ENCODE measurements at places on chromosomes 11 and 22.

- no peak for DNase-seq
Observed at GRCh38 chr11:31089117-31089516, 280.4 kb downstream of the DCDC1 start.

- no peak for DNase-seq
Observed at GRCh38 chr11:15651033-15651432, 536.3 kb downstream of the INSC start.

GRCh38 chr11:70644343-70645060, 246.2 kb downstream of the CTTN start:
- no peak for DNase-seq

DNA sequence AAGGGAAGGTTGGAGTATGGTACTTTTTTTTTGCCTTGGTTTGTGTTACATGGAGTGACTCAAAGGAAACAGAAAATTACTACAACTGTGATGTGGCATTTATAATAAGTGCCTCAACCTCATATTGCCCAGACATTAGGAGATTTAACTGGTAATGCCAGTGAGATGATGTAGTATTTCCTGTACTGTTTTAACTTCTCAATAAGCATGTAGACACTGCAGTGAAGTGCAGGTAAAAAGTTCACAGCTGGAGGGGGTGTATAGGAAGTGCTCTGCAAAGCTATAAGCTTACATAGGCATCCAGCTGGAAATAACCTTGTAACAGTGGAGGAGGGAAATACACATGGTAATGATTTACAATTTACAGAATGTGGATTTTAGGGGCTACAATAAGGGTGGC, 138.2 kb upstream of the MTMR2 start:
- peak; percentile 18 for DNase-seq

DNA sequence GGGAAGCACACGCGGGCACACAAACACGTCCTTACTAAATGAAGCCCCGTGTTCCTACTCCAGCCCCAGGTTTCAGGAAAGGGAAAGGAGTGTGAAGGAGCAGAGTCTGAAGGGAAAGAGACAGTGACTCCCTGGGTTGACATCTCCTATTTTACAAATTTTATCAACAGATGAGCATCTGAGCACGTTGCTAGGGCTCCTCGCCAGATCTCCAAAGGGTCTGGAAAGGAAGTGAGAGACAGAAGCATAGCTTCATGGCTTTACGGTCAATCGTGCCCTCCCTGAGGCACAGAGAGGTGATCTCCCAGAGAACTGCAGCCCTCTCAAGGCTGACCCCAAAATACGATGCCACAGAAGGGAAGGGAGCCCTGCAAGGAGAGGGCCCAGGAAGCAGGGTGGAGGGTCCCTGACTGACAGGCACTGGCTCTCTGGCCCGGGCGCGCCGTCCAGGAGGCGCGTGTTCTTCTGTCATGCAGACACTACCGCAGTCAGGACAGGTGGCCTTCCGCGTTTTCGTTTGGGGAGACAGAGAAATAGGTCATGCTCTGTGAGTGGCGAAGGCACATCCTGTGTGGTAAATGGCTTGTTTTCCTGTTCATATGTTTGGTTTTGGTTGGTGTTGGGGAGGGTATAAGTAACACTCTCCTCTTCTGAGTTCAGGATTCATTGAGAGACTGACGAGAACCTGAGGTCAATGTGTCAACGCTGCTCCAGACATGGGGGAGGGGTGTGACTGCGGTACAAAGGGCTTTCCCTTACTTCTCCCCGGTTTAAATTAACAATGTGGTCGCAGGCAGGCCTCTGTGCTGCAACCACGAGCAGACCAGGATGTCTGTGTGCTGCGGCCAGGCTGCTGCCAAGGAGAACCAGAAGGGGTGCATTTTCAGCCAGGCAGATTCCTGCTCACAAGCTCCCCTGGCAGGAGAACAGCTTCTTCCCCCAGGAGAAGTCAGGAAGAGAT, 813.3 kb downstream of the OPCML start:
- DNase-seq, result peak; percentile 53

Measured in CD4-positive, alpha-beta T cell treated with Interleukin-17A for 1 hour (primary cell).